ENCODE measurements at places on chromosomes 6 and 20.

DNA sequence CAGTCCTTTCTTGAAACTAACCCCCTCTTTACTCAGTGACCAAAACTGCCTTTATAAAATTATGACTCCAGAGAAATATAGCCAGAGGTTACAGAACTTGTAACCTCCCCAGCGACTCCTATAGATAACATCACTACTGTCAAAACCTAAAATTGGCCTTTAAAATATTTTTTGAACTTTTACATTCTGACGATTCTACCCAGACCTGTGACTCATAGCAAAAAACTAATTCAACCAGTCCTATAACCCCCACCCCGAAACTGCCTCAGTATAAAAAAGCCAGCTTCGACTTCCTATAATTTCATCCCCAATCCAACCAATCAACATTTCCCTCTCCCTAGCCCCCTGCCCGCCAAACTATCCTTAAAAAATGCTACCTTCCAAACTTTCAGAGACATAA, 13.9 kb downstream of the JPH2 start:
- no peak for DNase-seq

DNA sequence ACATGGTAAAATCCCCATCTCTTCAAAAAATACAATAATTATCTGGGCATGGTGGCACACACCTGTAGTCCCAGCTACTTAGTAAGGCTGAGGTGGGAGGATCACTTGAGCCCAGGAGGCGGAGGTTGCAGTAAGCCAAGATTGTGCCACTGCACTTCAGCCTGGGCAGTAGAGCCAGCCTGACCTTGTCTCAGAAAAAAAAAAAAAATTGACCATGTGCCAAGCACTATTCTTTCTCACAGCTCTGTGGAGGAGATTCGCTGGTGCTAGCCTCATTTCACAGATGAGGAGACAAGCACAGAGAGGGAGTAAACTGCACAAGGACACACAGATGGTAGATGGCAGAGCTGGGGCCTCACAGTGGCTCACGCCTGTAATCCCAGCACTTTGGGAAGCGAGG, 131.8 kb upstream of the JARID2 start:
- no peak for DNase-seq

DNA sequence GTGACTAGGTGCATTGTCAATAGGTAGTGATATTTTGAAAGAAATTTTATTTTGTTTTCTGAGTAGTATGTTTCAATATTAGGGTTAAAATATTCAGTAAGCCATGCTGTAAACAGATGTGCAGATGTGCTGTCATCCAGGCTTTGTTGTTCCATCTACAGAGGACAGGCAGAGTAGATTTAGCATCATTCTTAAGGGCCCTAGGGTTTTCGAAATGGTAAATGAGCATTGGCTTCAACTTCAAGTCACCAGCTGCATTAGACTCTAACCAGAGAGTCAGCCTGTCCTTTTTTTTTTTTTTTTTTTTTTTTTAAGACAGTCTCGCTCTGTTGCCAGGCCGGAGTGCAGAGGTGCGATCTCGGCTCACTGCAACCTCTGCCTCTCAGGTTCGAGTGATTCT, 27.1 kb upstream of the BACH2 start:
- no peak for DNase-seq

- no peak for DNase-seq
These were observed 79.8 kb upstream of the KIF25 start for GRCh38 chr6:167917551-167918154.

GRCh38 chr6:160328447-160328846, 19.7 kb upstream of the SLC22A3 start:
- DNase-seq: no peak

DNA sequence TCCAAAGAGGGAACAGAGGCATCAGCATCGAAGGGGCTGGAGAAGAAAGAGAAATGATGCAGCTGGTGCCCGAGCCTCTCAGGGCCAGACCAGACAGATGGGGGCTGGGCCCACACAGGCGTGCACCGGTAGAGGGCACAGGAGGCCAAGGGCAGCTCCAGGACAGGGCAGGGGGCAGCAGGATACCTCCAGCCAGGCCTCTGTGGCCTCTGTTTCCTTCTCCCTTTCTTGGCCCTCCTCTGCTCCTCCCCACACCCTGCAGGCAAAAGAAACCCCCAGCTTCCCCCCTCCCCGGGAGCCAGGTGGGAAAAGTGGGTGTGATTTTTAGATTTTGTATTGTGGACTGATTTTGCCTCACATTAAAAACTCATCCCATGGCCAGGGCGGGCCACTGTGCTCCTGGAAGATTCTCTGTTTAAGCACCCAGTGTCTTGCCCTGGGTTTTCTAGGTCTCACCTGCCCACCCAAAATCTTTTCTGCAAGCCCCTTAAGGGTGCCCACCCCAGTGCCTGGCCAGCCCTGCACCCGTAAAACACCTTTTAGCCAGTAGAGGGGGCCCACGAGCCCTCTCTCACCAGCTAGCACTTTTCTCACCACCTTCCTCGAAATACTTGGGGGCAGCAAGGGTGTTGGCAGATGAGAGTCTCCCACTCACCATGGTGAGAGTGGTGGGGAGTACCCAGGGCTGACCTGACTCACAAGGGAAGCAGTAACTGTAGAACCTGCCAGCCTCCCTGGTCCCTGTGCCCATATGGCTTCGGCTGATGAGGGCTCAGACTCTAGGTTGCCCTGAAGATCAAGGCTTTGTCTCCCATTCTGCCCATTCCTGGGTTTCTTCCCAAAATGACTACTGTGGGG, 35.7 kb upstream of the ID1 start:
- peak; percentile 55 for DNase-seq

- DNase-seq: no peak
These were observed 431.9 kb upstream of the GJE1 start for GRCh38 chr6:141700819-141701218.

- no peak for DNase-seq
These were observed 59.2 kb downstream of the SYNJ2 start for GRCh38 chr6:158040804-158041347.

DNA sequence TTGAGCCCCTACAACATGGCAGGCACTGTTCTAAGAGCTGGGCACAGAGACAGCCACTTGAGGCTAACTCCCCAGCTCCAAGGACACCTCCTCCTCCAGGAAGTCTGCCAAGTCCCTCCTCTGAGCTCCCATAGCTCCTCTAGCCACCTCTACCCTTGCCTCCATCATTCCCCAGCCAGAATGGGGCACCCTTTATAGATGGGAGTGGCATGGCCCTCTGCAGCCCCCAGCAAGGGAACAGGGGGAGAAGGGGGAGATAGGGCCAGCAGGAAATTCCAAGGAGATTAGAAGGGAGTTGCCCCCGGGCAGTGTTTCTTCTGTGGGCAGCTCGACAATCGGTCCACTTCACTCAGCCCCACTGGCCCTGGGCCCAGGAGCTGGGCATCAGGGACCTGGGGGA, 19.7 kb upstream of the TLDC2 start:
- peak; percentile 26 for DNase-seq

DNA sequence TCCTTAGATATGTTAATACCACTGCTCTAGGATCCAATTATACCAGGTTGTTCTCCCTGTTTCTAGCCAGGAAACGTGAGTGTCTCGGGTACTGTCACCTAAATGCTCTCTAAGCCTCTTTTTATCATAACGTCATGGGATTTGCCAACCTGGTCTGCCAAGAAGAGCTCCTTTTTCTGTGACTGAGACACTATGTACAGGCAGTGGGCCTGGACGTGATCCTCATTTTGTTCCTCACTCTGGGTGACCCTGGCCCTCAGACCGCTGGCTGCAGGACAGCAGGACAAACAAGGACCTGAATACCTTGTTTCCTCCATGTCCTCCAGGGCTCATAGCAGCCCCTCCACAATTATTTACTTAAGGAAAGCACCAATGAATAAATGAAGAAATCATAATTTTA, 69.1 kb downstream of the CD164 start:
- no peak for DNase-seq

DNA sequence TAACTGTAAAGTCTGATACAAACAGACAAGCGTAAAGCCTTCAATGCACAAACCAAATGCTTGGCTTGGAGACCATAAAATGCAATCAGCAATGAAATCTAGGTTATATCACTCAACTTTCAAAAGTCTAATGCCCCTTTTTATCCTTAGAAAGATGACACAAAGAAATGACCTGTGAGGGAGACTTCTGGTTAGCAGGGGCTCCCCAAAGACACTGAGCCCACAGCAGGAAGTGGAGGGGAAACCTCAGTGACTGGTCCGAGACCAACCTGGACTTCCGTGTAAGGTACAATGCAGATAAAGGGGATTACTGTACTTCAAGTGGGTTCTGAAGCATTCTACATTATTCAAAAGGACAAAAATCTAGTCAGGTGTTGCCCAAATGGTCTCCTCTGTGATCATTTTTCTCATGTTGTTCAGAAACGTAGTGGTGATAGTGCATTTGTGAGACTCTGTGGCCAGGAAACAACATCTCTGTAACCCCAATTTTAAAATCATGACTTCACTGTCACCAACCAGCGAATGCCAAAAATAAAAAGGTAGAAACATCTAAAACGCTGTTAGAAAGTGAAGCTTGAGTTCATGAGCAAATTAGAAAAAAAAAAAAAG, 88.2 kb downstream of the HIVEP2 start:
- no peak for DNase-seq

DNA sequence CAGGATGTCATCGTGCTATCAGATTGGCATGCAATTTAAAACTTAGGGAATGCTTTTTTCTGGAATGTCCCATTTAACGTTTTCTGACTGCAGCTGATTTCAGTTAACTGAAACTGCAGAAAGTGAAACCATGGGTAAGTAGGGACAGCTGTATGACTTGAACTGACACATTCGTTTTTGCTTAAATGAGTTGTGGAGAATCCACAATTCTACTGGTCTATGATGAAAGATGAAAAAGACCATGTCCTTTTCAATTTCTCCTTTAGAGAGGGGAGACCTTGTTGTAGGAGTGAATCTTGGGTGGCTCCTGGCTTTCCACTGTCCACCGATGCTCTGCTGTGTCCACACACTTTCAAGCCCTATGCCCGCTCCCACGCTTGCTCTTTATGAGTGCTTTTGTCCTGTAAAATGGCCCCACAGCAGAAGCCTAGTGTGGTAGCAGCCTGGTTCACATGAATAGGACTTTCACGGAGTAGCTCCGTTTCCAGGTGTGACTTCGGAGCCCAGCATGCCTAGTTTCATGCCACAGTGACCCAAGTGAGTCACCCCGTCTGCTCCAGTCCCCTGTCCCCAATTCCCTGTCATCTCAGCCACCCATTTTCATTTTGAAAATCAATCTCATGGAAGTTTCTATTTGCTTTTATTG, 21.9 kb downstream of the DYNLT1 start:
- no peak for DNase-seq

DNA sequence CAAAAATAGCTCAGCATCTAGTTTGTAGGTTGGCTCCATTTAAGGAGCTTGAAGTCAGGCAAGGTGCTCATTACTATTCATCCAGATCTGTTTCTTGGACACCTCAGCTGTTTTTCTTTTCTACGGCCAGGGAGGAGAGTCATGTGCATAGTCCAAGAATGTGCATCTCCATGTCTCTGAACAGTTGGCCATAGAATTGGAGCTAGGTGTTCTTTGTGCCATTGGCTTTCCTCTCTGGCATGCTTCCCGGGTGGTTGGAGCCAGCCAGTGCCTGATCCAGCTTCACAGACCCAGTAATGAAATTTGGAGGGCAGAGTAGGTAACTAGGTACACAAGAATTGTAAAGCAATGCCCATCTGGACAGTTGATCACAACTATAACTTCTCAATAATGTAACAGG, 21.6 kb downstream of the EYA4 start:
- peak; percentile 30 for DNase-seq

DNA sequence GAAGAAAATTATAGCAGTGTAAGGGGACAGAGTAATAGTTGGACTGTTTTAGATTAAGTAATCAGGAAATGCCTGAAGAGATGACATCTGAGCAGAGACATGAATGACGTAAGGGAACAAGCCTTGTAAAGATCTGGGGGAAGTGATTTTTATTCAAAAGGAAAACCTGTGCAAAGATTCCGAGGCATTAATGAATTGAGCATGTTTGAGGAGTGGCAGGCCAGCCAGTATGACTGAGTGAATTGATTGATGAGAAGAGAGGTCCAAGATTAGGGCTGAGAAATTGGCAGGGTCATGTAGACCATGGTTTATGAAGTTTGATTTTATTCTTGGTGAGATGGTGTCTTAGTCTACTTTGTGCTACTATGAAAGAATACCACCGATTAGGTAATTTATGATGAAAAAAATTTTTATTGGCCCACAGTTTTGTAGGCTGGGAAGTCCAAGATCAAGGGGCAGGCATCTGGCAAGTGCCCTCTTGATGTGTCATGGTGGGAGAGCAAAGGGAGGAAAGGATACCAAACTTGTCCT, 95.1 kb downstream of the LIN28B start:
- no peak for DNase-seq

GRCh38 chr6:11632795-11633511, 95.4 kb downstream of the TMEM170B start:
- no peak for DNase-seq

- DNase-seq: no peak
These were observed 17.6 kb upstream of the SYNJ2 start for GRCh38 chr6:157964100-157964499.

DNA sequence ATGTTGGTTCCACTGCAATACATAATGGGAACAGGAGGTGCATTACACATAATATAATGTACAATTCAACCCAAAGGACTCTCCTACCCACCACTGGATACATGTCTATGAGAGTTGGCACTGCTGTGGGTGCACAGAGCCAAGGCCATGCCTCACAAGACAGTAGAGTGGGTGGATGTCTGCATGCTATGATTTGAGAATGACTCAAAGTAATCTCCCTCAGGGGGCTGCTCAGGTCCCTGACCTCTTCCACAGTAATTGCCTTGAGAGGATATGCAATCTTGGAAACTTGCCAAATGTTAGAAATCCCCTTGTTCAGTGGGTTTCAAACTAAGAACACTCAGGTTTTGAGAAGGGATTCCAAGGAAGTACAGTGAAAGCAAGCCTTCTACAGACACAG, 79.0 kb downstream of the ANKEF1 start:
- no peak for DNase-seq

- no peak for DNase-seq
These were observed 73.6 kb upstream of the RNF146 start for GRCh38 chr6:127192911-127193541.

GRCh38 chr6:37858363-37858762, 38.8 kb downstream of the ZFAND3 start:
- DNase-seq: no peak

- no peak for DNase-seq
These were observed 806.1 kb upstream of the FLRT3 start for GRCh38 chr20:15143478-15143877.

- DNase-seq: no peak
These were observed 3.0 kb downstream of the SPINT4 start for GRCh38 chr20:45725134-45725533.

GRCh38 chr6:111813237-111813636, 60.0 kb downstream of the FYN start:
- DNase-seq: no peak

All from NCI-H446 (cell line).